ENCODE measurements at places on chromosomes 3 and 15. TPM values are rescaled to one million over a fixed set of nuclear protein-coding genes. Genes with fewer than 3 reads are reported as not detected.

C3orf85 gene
- 94.4 TPM for polyA plus RNA-seq

PLSCR4 gene
- 15.2 TPM for polyA plus RNA-seq

TJP1 gene
- 19.5 TPM for polyA plus RNA-seq

REC114 gene
- polyA plus RNA-seq, result not detected

CCDC13 gene
- polyA plus RNA-seq, result 0.37 TPM

CKMT1A gene
- polyA plus RNA-seq, result 115 TPM

KIF7 gene
- 0.27 TPM for polyA plus RNA-seq

GRCh38 chr3:169662843-169663160 lies 710 bp downstream of the MECOM start:
- DNase-seq, result no peak

DNA sequence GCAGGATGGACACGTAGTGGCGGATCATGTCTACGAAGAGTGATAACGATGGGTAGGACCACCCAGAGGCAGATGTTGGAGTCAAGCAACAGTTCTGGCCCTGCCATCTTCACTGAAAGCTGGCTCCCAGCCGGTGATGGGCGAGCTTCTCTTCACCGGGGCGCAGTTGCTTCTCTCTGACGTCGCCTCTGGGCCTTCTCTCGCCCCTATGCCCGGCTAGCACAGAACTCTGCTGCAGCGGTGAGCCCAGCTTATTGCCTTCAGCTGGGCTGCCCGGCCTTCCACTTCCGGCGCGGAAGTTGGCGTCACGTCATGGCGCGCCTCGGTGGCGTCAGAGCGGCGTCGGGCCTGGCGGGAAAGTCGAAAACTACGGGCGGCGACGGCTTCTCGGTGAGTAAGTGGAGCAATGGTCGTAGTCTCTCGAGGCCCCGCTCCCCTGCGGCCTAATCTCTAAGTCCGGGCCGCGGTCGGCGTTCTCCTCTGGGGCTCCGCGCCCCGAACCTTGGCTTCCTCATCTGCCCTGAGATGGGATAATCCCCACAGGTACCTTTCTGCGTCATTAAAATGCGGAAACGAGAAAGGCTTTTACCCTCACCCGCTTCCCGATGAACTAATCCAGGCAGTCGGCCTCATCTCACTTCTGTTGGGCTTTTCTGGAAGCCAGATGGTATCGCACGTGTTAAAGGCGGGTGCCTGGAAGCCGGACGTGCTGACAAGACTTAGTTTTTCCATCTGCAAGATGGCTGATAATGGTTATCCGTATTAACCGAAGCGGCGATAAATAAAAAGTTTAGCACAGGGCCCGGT lies at the start of gene FANCD2:
TSS of gene FANCD2 (plus strand) at position 354 of the 807 bp plus-strand sequence. CDS start 2,221 bp downstream, outside the sequence.
- peak; percentile 86 for DNase-seq

DNA sequence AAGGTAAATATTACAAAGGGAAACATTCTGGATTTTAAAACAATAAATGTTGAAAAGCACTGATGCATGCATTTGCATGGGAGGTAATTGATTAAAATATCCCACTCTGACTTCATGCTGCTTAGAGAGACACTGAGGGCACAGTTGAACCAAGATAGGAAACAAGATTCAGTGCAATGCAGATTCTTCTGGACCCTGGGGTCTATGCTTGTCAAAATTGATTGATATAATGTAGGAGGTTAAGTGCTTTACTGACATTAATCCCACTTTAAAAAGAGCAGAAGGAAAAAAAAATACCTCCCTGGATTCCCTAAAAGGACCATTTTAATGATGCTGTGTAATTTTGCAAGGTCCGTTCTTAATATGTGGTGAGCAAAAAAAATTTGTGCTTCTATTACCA lies 454.2 kb downstream of the GABRB3 start:
- DNase-seq, result no peak

GRCh38 chr3:147407114-147407497 lies 763 bp upstream of the ZIC4 start:
- no peak for DNase-seq

GRCh38 chr3:23389686-23390085 lies 186.6 kb downstream of the UBE2E2 start:
- no peak for DNase-seq
